Activated naive CD4-positive, alpha-beta T cell treated with anti-CD3 and anti-CD28 coated beads for 36 hours (primary cell): ENCODE measurements at places on chromosomes 2 and 18.

DNA sequence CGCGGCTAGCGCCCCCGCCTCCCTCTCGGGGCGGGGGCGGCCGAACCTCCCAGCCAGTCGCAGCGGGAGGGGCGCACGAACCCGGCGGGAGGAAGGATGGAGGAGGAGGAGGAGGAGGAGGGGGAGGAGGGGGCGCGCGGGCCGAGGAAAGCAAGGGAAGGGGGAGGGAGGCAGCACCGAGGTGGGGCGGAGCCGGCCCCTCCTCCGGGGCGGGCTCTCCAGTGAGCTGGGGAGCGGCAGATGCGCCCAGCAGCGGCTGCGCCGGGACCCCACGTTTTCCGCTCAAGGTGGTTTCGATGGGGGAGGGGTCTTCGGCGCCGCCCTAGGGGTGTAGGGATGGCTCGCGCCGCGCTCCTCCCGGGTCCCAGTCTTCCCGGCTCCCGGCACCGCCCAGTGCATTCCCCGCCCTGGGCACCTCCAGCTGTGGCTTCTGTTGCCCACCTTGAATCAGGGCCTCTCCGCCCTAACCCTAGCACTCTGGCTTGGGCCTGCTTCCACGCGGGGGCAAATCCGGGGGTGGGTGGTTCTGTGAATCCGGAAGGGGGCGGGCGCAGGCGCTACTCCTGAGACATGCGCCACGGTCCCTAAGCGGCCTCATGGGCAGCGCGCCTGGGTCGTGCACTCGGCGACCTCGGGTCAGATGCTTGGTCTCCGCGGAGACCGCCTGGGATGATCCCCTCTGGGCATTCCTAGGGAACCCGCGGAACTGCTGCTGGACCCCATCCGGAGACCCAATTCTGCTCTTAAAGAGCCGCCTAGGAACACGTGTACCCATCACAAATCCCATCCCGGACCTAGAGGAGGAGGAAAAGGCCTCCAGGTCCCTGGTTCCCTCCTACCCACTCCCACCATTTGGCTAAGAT is at the start of gene FBXO41:
TSS of gene FBXO41 (minus strand) at position 183 of the 863 bp plus-strand sequence. CDS start 14,848 bp downstream, outside the sequence.
- DNase-seq, result peak; percentile 65

DNA sequence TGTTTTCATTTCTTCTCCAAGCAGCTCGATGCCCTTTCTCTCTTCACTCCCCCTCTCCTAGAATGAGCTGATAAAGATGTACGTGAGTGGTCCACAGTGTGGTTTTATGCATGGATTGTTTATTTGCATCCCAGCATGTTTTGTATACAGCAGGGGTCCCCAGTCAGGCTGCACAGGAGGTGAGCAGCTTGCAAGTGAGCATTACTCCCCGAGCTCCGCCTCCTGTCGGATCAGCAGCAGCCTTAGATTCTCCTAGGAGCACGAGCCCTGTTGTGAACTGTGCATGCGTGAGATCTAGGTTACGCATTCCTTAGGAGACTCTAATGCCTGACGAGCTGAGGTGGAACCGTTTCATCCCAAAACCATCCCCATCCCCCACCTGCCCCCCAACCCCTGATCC is 262.6 kb downstream of the AGAP1 start:
- no peak for DNase-seq

DNA sequence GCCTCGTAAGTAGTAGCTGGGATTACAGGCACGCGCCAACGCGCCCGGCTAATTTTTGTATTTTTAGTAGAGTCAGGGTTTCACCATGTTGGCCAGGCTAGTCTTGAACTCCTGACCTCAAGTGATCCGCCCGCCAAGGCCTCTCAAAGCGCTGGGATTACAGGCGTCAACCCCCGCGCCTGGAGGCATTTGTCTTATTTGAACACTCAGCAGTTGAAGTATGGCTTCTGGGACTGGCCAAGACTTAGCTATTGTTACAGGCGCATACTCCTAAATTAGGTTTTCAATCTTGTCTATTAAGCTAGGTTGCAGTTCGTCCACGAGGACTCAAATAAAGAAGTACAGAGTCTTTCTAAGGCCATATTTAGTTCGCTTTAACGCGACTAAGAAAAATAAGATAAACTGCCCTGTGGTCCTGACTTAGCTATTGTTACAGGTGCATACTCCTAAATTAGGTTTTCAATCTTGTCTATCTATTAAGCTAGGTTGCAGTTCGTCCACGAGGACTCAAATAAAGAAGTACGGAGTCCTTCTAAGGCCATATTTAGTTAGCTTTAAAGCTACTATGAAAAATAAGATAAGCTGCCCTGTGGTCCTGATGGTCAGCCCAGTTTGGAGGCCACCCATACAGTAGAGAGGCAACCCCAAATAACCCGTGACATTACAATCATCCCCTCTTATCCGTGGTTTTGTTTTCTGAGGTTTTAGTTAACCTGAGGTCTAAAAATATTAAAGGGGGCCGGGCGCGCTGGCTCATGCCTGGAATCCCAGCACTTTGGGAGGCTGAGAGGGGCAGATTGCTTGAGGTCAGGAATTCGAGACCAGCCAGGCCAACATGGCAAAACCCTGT is 20.8 kb upstream of the MTA3 start:
- no peak for DNase-seq

GRCh38 chr2:102059151-102059550 is 67.4 kb downstream of the IL1R2 start:
- no peak for DNase-seq
